Uterus (tissue), 4 donors: ENCODE measurements at places on chromosomes 7 and 10. TPM values are rescaled to one million over a fixed set of nuclear protein-coding genes. Genes with fewer than 3 reads are reported as not detected.

Gene TSPAN33
- total RNA-seq: not detected

DNA sequence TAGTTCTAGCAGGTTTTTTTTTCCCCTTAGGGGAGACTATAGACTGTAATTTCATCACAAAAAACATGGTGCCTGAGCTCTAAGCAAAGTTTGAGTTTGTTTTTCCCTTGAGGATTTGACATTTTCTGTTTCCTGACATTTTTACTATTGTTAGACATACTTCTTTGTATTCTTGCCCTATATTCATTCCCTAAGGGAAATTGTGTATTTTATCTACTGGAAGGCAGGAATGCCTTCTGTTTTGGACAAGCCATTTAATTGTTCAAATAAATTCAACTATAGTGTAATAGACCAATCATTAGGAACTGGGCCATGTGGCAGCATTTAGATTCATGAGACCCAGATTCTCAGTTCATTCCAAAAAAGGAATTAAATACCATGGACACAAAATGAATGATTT is 335.0 kb downstream of the EXOC4 start:
- DNase-seq: no peak

DNA sequence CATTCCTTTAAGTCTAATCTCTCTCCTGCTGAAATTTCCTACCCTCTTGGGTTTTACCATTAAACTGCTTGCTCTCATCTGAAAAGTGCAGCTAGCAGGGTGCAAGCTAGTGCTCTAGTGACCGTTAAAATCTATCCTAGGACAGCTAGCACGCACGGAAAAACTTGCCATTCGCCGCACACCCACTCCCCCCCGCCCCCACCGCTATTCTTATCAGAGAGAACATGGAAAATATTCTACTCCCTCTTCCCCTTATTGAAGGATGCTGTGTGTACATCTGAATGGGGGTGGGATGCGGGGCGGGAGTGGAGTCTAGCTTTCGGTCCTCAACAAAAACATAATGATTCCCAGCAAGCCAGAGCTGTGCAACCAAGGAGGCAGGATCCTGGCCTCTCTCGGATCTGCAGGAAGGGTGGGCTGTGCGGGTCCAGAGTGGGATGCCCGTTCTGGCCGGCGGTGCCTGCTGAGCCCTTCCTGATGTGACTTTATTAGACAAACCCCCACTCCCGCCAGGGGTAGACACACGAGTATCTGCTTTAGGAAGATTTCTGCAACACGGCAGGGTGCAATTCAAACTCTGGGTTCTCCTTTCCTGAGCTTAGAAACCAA is 1.1 kb upstream of the ADRA2A start:
- no peak for DNase-seq

- no peak for DNase-seq
Observed at GRCh38 chr10:20237586-20237985, 421.4 kb downstream of the PLXDC2 start.

Gene ZNF117
- total RNA-seq: 12.8 TPM

Gene SEMA3D
- total RNA-seq: 7.1 TPM

Gene BICC1
- total RNA-seq: 19.1 TPM
